BJ (cell line): ENCODE measurements at places on chromosomes 12 and 14.

- no peak for DNase-seq
These were observed 64.9 kb upstream of the VASH1 start for GRCh38 chr14:76696361-76696760.

DNA sequence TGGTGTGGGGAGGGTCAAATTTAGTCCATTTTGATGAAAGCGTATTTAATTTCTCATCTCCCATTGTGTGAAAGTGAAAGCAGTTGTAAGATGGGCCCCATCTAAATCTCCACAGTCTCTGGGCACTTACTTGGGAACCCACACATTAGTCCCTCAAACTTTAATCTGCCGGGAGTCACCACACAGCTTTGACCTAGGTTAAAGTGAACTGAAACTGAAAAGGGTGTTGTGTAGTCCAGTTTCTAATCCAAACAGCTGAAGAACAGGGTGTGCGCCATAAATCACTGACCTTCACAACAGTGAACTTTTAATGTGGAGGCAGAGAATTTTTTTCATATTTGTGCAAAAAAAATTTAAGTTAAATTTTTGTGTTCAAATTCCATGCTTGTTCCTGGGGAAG lies 48.4 kb upstream of the PTPRO start:
- DNase-seq: no peak

- DNase-seq: no peak
These were observed 53.8 kb downstream of the TESC start for GRCh38 chr12:117045160-117046010.

DNA sequence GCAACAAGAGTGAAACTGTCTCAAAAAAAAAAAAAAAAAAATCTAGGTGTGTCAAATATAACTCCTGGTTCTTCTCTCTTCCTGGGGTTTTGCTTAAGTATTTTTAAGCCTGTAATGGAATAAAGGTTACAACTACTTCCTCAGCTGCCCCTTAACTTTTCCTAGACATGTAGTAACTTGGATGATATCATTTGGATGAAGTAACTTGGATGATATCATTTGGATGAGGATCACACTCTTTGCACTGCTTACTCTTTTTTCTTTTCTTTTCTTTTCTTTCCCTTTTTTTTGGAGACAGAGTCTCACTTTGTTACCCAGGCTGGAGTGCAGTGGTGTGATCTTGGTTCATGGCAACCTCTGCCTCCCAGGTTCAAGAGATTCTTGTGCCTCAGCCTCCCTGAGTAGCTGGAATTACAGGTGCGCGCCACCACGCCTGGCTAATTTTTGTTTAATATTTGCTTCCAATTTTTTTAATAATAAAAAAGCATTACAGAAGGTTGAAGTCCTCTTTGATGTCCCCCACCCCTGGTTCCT lies 775 bp upstream of the FAM186A start:
- DNase-seq: no peak

DNA sequence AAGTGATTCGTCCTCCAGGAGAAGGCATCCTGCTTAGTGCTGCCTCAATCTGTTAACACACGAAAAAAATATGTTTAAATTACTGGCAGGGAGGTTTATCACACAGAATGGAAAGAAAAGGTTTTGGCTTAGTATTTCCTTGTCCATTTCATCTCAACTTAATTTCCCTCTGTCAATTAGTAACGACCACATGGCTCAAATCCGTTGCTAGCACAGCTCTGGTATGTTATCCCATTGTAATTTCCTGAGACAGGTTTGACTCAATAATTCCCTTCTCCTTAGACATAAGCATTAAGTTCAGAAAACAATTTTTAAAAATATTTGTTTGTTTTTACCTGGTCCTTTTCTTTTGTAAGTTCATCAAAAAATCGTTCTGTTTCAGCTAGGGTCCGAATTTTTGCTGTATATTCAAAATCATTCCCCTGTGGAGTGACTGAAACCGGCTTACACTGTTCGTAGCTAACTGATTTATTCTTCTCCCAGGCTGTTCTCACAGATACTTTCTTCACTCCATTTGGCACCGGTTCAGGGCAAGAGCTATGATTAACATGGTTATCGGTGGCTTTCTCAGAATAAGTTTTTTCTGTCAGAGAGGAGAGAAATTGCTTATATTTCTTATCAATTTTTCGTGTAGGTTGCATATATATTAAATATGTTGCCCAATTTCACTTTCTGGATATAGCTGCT lies 10.1 kb upstream of the PITPNM2 start:
- DNase-seq: no peak

DNA sequence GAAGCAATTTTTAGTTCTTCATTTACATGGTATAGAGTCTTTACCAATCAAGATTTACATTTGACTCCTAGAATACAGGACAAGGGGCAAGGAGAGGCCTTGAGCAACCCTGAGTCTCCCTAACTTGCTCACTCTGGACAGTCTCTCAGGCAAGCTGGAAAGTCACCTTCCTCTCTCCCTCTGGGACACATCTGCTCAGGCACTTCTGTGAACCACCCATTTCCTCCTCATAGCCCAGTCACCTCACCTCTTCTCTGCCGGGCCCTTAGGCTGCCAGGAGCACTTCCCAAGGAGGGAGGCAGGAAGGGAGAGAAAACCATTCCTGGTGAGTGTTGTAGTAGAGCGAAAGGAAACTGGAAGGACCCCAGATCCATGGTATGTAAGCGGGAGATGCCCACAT lies 202.8 kb downstream of the TTC7B start:
- no peak for DNase-seq

DNA sequence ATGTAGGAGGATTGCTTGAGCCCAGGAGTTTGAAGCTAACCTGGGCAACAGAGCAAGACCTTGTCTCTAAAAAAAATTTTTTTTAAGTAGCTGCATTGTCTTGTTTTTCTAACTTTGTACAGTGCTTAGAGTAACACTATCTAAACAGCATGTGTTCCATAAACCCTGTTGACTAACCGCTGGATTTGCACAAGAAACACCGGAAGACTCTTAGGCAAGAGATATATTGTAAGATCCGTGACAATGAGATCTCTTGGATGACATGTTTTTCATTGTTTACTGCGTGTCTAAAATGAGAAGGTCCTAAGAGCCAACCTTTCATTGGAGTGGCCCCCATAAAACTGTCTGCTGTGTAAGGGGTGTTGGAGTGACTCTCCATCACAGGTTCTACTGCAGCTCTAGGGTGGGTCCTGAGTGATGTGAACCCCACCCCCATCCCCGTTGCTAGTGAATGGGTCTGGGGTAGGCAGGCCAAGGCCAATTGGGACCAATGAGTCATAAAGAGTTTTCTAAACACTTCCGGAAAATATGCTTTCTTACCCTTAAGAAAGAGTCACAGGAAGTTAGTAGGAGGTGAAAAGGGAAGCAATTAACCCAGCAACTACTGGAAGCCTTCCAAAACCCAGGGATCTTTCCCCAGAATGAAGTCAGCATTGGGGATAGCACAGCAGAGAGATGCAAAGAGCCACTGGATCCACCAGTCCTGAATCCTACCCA lies 24.3 kb upstream of the PCNX1 start:
- DNase-seq: no peak

- DNase-seq: no peak
These were observed 19.7 kb upstream of the FAM222A start for GRCh38 chr12:109693653-109694600.

DNA sequence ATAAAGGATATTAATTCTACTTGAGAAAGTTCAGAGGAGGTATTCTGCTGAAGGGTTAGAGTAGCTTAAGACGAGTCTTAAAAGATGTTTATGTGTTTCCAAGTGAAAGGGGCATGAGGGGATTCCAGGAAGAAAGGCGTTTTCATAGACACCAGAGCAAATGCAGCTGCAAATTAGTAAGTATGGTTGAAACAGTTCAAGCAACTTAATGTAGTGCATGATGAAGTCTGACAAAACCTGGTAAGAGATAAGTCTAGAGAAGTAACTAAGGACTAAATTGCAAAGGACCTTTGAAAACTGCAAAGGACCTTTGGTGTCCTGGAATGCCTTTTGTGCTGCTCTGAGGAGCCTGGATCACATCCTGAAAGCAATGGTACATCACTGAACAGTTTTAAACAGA lies 11.5 kb downstream of the LUM start:
- no peak for DNase-seq

GRCh38 chr12:85043829-85044228 lies 7.7 kb downstream of the LRRIQ1 start:
- no peak for DNase-seq

GRCh38 chr12:52327052-52327829 lies 6.0 kb upstream of the KRT83 start:
- DNase-seq: peak; percentile 70

GRCh38 chr12:121789800-121790728 lies 3.4 kb downstream of the RHOF start:
- no peak for DNase-seq

- no peak for DNase-seq
These were observed 5.9 kb downstream of the CLSTN3 start for GRCh38 chr12:7136071-7136470.

DNA sequence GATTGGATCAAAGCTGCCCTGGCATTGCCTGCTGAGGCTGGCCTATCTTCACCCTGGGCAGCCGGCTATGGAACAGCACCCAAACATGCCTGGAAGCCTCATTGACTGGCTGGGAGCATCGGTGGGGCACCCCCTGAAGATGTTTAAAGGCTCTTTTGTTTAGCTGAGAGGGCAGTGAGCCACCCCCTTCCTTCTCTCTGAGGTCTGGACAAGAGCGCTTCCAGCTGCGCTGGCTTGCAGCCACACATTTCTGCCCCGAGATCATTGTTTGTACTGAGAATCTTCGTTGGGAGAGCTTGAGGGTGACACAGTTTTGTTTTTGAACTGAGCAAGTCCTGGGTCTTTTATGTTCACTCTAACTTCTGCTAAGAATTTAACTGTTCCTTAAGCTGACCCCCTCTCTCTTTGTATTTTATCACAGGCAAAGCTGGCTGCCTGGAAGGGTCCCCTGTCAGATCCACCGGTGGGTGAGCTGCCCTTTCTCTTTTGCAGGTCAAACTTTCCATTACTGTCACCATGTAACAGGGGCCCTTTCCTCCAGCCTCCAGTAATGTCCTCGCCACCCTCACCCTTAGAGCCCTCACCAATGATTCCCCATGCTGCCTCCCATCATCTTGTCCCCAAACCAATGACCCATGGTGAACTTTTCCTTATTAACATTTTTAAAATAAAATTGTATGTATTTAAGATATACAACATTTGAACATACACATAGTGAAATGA lies 212.2 kb downstream of the KIF26A start:
- DNase-seq: no peak

DNA sequence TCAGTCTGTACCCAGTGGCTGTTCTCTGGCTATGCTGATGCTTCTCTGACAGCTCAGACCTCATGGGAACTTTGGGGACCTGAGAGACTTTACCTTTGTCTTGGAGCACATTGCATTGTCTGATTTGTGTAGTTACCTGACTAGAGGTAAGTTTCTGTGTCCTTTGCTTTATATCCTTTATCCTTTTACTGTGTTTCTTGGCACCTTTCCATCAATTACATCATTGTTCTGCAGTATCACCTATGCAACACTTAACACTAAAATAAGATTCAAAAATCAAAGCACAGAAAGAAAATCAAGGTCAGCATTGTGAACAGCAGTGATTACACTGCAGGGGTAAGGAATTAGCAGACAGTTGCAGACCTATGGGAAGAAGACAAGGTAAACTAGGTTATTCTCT lies 43.8 kb downstream of the SLC35F4 start:
- DNase-seq: no peak

- DNase-seq: no peak
These were observed 115.3 kb upstream of the CCND2 start for GRCh38 chr12:4158306-4158705.

GRCh38 chr14:99327050-99327449 lies 55.1 kb upstream of the BCL11B start:
- no peak for DNase-seq

DNA sequence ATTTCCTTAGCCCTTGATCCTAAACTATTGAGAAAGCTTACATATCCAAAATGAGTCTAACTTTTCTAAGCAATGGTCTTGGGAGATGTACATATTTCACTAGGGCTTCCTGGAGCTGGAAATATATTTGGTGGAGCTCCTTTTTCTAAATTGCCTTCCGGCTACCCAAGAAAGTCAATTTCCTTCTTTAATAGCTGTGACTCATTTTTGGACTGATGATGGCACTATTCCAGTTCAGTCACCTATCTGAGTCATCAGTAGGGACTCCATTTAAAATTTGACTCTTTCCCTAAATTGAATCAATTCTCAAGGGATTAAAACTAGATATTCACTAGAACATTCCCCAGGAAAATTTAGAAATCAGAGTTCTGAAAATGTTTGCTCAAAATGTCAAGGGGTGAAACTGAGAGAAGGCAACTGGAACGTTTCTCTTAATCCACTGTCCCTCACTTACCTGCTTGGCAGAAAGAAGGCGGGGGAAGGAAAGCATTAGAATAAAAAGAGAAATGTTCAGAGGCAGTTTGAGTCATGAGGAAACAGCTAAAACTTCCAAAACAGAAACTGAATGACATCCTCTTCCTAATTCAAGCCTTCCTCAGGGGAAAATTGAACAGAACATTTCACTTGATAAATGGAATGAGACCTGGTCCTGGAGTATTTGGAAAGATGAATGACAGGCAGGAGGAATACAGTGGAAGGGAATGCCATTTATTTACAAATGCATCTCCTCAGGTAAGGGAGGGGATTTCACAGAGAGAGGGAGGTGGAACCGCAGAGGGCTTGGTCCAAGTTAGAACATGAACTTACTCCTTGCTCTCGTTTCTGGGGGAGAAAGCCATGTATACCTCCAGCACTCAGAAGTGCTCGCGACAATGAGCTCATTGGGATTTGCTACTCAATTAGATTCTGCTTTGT lies 91.2 kb downstream of the RGS6 start:
- no peak for DNase-seq

DNA sequence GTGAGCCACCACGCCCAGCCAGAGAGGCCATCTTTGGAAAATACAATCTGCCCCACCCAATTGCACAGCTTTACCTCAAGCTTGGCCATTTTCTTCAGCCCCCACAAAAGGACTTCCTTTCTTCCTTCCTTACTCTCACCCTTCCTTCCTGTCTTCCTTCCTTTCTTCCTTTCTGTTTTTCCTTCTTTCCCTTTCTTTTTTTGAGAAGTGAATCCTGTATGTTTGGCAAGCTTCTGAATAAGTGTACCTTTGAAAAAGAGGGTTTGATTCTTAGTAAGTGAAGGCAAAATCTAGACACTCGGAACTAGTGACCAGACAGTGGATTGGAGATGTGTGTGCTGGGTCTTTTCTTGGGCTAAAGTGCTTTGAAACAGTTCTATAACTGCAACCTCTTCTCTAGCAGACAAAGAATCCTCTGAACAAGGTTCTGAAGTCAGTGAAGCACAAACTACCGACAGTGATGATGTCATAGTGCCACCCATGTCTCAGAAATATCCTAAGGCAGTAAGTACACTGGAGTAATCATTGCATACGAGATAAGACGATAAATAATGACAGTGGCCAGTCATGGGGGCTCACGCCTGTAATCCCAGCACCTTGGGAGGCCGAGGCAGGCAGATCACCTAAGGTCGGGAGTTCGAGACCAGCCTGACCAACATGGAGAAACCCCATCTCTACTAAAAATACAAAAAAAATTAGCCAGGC lies 49.5 kb downstream of the SUPT16H start:
- DNase-seq: no peak
